NCI-H187 treated with DMSO at 0.1 percent for 48 hours (cell line): ENCODE measurements at places on chromosomes 7 and 10.

DNA sequence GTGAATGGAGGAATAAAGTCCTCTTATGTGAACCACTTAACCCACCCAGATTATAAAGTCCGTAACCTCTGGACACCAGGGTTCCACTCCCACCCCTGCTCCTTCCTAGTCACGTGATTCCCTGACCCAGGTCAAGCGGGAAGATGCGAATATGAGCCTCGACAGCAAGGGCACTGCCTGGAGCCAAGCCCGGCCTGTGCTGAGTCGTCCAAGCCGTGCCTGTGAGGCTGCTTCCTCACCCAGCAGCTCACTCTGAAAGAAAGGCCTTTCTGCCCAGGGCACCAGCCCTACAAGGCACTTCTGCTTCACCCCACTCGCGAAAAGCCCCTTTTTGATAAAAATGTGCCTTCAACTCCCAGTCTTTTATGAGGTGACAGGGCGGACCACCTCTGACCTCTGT is 85.8 kb downstream of the CYTH3 start:
- no peak for DNase-seq

GRCh38 chr10:92031580-92031979 is 108.0 kb downstream of the BTAF1 start:
- DNase-seq, result no peak

DNA sequence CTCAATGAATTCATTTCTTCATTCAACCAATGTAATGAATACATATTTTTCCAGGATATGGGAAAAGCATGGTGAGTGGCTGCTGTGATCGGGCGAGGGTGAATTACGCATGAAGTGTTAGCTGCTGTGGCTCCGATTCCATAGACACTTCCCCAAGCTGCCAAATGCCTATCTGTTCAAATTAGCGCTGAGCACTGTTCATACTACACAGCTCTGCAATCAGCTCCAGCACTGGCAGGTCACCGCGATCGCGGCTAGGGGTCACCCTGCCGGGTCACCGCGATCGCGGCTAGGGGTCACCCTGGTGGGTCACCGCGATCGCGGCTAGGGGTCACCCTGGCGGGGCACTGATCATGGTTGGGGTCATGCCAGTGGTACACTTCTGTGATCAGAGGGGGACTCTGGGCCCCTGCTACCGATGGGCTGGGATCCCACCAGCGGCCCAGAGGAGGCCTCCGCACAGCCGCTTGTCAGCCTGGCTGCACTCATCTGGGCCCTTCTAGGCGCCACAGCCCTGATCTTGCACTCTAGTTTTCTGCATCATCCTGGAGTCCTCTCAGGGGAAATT is 49.3 kb downstream of the JAKMIP3 start:
- no peak for DNase-seq

DNA sequence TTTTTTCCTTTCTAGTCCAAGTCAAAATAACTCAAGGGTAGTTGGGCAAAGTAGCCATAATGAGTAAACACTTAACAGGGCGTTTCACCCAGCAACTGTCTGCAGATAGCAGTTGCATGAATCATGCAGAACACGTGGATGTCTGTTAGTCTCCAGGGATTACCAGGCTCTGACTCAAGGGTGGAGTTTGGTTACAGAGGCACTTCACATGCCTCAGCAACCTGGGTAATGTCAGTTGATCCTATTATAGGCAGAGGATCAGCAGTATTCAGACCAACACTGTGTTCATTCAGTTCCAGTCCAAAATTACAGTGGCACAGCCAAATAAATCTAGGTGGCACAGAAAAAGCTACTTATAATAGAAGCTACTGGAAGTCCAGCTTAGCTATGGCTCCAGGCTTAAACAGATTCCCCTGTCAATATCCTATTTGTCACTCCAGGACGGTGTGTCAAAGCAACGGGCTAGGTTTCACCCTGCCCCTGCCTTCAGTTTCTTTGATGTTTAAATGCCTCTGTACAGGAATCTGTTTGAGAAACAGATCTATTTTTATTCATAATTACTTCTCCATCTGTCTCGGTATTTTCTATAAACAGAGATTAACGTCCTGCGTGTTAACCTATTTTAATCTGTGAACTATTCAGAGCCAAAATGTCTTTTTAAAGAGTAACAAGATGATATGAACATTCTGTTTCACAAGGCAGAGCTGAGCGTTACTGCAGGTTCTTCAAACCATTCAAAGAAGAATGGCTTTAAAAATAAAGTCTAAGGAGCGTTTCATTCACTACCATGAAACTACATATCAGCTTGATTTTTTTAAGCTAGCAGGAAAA is 162.6 kb upstream of the AKR1E2 start:
- DNase-seq, result peak; percentile 73

DNA sequence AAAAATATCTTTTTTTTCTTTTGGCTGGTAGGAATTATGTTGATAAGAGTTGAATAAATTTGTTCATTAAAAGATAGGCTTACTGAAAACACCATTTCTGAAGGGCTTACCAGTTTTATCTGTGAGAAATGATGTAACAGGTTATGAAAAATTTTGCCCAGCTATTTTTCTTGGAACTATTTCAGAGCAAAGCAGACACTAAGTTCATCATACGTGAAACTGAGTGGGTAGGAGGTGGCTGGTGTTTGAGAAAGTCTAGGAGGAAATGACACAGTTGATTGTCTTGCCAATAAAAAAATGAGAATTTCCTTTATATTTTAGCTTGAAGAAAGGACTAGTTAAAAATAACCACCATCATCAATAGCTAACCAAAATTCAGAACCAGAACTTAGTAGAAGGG is 6.2 kb upstream of the MRC1 start:
- DNase-seq, result no peak

DNA sequence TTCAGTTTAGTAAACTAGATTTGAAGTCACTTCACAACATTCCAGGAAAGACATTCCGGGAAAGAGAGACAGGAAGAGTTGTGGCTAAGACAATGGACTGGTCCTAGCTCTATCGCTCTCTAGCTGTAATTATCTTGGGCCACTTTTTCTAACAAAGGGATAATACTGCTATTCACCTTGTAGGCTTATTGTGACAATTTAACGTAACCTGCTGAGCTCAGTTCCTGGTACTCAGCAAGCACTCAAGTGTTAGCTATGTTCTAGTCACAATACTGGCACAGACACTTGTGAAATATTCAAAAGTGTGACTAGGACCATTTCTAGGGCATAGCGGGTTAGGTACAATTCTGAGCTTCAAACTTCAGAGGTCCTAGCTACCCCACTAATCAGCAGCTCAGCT is 12.0 kb upstream of the NRCAM start:
- no peak for DNase-seq

DNA sequence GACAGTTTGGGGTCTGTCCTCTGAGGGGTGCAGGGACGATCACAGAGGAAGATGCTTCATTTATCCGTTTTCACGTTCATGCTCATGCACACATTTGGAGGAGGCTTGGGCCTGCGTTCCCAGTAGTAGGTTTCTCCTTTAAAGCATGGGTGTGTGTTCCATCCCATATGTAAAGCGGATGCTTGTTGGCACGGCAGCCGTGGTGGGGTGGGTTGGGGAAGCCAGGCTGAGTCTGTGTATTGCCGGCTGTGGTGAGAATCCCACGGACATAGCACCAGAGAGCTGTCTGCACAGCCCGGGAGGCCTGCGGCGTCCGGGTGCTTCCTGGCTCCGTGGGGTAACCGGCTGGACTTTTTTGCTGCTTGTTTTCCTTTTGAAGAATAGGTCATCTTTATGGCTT is 440 bp downstream of the JAKMIP3 start:
- no peak for DNase-seq

DNA sequence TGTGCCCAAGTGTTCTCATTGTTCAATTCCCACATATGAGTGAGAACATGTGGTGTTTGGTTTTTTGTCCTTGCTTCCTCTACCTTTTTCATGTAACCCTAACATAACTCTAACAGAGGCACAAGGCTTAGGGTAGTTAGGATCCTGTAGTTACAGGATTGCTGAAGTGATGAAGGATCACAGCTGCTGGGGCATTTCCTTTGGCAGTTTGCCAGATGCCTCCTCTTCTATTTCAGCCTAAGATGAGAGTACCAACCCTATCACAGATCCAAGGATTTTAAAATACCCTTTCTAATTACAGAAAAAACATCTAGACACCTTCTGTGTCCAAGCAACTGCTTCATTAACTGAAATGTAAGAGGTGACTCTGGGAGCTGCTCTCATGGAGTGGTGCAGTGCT is 141.7 kb upstream of the COL1A2 start:
- no peak for DNase-seq

- DNase-seq, result no peak
These were observed 7.1 kb downstream of the CHAT start for GRCh38 chr10:49620841-49621378.

DNA sequence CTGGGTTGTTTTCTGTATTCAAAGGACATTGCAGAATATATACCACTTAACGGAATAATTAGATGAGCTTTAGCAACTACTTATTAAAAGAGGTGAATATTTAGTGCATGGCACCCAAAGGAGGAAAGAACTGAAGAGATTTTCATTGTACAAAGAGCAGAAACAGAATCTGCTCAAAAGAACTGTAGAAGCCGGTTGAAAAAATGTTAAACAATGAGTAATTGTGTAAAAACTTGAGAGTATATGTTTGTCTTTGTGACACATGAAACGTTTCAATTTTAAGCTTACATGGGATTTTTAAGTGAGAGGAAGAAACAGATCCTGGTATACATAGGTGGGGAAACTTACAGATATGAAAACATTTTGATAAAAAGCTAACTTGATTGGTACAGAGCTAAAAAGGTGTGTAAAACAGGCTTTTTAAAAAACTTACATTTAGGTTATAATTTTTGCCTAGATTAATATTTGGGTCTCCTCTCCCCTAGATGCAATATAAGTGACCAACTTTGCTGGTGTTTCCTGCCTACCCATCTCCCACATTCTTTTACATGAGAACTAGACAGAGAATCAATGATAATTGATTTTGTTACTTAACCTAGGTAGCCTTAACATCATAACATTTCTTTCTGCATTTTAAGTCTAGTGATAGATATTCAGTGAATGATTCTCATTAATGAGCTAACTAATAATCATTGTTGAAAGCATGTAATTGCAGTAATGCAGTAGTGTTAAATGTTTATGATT is 6.8 kb downstream of the ARL5B start:
- DNase-seq, result no peak

DNA sequence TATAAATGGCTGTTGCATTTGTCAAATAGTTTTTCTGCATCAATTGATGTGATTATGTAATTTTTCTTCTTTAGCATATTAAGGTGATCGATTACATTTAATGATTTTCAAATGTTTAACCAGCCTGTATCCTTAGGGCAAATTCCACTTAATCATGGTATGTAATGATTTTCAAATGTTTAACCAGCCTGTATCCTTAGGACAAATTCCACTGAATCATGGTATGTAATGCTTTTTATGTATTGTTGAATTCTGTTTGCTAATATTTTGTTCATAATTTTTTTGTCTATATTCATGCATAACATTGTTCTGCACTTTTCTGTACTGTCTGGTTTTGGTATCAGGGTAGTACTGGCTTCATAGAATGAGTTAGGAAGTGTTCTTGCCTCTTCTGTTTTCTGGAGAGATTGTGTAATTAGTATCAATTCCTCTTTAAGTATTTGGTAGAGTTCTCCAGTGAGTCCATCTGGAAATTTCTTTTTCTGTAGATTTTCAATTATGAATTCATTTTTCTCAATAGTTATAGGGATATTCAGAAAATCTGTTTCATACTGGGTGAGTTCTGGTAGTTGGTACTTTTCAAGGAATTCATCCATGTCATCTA is 393.2 kb upstream of the FOXK1 start:
- DNase-seq, result no peak
